CD8-positive, alpha-beta memory T cell (primary cell): ENCODE measurements at places on chromosomes 6 and 20. TPM values are rescaled to one million over a fixed set of nuclear protein-coding genes. Genes with fewer than 3 reads are reported as not detected.

GRCh38 chr20:34240693-34241615 is at the start of gene ASIP:
Gene ASIP, plus strand, starts transcription at chr20:34241423. Its CDS starts 18,952 bp downstream, at chr20:34260375.
- peaks cover 19% of the 10 kb centered on the region for H3K4me1 ChIP-seq
- no peak within 1 kb of the TSS for H3K4me3 ChIP-seq

- H3K27ac ChIP-seq: no peak overlapping the region
- DNase-seq: no peak
- no peak overlapping the region for H3K4me3 ChIP-seq
- no peaks in the 10 kb centered on the region for H3K27me3 ChIP-seq
- no peaks in the 10 kb centered on the region for H3K36me3 ChIP-seq
- H3K4me1 ChIP-seq: no peaks in the 10 kb centered on the region
Measured at GRCh38 chr6:39906318-39906761, 27.9 kb downstream of the MOCS1 start.

DNA sequence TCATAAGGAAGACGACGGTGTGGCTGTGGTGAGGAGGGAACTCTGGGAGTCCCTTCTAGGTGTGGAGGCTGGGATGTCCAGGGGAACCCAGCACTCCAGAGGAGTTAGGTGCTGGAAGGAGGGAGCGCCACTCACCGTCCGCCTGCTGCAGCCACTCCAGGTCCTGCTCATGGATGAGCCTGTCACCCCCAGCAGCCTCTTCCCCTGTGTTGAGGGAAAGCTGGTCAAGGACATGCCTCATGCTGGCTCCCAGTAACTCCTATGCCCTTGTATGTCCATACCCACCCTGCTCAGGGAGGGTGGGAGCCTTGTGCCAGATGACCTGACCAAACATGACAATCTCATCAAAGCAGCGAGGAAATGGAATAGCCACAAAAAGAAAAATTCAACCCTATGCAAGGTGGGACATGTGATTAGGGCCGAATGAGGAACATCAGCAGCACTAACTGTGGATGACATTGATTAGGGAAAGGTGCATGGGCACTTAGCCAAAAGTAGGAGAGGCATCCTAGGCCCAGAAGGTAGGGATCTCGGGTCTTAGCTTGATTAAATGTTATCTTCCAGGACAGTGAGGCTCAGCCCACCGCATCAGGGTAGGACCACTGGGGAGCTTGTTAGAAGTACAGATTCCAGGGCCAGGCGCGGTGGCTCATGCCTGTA is 3.0 kb downstream of the DNPH1 start:
- DNase-seq: no peak
- H3K36me3 ChIP-seq: no peaks in the 10 kb centered on the region
- H3K4me1 ChIP-seq: peaks cover 45% of the 10 kb centered on the region
- H3K4me3 ChIP-seq: no peak overlapping the region
- no peaks in the 10 kb centered on the region for H3K27me3 ChIP-seq

DNA sequence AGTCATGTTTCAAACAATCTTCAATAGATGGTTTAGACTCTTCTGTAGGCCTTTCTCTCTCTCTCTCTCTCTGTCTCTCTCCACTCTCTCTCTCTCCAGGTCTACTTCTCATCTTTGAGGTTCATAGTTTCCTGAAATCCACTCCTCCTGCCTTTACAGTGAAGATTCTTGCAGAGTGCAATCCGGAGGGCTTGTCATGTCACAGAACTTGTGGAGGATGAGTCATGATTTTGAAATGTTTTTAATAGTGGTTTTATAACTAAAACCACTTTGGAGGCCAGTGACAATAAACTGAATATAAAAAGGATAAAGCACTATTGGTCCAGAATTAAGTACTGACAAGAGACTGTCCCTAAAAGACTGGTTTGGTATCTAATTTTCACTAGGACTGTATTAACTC is 156.3 kb downstream of the KIF6 start:
- no peaks in the 10 kb centered on the region for H3K36me3 ChIP-seq
- no peaks in the 10 kb centered on the region for H3K27me3 ChIP-seq
- H3K4me1 ChIP-seq: no peaks in the 10 kb centered on the region
- no peak overlapping the region for H3K4me3 ChIP-seq
- no peak overlapping the region for H3K27ac ChIP-seq

DNA sequence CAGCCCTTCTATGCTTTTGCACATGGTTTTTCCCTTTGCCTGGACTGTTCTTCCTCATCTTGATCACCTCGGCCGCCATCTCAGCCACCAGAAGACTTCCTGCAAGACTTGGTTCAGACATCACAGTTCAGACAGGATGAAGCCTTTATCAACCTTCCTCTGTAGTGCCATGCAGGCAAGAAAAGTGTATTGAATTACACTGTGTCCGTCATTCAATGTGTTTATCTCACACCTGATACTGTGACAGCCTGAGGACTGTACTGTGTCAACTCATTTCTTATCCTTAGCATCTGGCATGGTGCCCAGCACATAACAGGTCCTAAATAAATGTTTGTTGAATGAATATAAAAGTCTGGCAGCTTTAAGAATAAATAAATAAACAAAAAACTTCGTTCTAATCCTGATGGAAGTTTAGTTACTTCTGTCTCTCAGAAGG is 133.3 kb upstream of the MAN1A1 start:
- H3K36me3 ChIP-seq: no peaks in the 10 kb centered on the region
- no peak overlapping the region for H3K27ac ChIP-seq
- DNase-seq: no peak
- no peaks in the 10 kb centered on the region for H3K4me1 ChIP-seq
- no peaks in the 10 kb centered on the region for H3K27me3 ChIP-seq

TSBP1 gene
- total RNA-seq: not detected

CRISP3 gene
- not detected for total RNA-seq

GRCh38 chr6:106473812-106474211 is 113.3 kb downstream of the CRYBG1 start:
- no peak for DNase-seq
- H3K4me3 ChIP-seq: no peak overlapping the region
- no peaks in the 10 kb centered on the region for H3K27me3 ChIP-seq
- H3K4me1 ChIP-seq: no peaks in the 10 kb centered on the region
- H3K36me3 ChIP-seq: no peaks in the 10 kb centered on the region
- H3K27ac ChIP-seq: no peak overlapping the region

ADGRF4 gene
- not detected for total RNA-seq
